ENCODE measurements at places on chromosomes 4 and X.

DNA sequence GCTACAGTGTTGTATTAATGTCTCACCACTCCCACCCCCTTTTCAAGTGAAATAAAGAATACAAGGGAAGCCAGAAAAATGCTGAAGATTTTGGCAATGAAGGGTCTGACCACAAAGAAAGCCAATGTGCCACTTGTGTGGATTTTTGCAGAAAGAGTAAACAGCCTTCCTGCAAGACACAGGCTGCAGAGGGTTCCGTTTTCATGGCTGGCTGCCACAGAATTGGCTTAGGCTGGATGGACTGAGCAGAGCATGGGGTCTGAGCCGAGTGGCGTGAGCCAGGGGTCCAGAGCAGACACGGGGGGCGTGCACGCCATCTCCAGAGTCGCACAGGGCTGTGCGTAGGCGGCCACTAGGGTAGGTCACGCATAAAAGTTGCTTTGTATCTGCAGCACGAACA, 69.2 kb downstream of the MTNR1A start:
- no peak for DNase-seq

GRCh38 chr4:130074096-130074495, 978.1 kb downstream of the C4orf33 start:
- no peak for DNase-seq

DNA sequence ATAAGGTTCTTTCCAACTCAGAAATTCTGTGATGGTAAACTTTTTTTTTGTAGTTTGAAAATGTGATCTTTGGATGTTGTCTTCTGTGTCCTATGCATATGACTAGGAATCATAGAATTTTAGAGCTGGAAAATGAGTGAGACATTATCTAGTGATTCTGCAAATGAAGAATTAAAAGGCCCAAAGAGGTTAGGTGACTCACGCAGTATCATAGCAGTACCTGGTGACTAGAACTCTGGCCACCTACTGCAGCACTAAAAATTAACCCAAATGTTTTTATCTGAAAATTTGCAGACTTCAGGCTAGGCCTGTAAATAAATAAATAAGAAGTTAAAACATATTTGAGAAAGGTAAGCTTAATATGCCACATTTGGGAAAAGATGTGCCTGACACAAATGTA, 52.8 kb downstream of the NFKB1 start:
- no peak for DNase-seq

DNA sequence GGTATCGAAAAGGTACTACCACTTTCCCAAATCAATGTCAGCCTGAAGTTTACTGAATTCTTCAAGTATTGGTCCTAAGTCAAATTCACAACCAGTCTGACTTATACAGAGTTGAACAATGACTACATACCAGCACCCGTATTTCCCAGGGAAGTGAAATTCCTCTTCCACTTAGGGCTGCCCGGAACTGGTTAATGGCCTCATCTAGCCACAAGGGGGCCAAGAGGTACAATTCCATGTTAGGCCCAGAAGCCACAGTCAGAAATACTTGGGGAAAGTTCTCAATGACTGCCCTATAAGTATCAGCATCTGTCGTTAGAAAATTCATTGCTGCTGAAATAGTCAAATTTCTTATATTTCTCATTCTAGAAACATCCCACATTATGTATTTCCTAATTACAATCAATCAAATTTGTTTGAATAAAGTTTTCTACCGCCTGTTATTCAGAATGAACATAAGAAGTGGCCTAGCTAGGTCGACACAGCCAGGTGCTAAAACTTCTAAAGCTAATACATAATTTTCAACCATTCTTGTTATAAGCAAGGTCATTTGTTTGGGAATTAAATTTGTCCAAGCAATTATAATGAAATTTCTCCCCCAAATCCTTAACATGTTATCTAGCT, 5.6 kb upstream of the PCDH7 start:
- DNase-seq = no peak

- DNase-seq = no peak
Observed at GRCh38 chr4:111954550-111954949, 190.7 kb upstream of the FAM241A start.

- DNase-seq = no peak
Observed at GRCh38 chrX:120660637-120661036, 30.8 kb upstream of the C1GALT1C1 start.

- DNase-seq = no peak
Observed at GRCh38 chrX:17968367-17968766, 107.3 kb upstream of the RAI2 start.

DNA sequence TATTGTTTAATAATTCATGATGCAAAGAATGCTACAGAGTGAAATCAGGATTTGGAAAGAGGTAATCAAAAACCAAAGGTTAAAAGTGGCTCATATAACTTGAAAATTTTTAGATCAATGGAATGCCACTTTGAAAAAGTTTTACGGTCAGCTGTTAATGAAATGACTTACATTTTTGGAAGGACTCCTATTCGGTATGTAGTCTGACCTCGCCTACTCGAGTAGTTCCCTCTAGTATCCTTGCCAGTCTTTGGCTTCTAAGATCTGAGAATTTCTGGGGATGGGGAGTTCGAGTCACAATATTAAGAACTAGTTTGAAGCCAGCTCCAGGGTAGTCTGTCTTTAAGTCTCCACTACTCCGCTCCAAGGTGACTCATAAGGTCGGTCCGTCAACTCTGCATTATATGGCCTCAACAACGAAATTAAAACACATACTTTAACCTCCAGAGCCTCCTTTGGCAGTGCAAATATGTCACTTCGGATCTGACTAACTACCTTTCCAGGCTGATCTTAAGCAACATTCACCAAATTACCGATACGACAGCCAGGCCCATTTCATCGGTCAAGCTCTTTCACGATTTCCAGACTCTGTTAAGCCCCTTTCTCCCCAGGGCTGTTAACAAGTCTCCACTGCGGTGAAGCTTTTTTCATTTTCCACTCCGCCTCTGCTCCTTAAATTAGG, 733 bp upstream of the NAA15 start:
- DNase-seq = no peak

- no peak for DNase-seq
Observed at GRCh38 chrX:63929608-63930007, 144.6 kb upstream of the ARHGEF9 start.

DNA sequence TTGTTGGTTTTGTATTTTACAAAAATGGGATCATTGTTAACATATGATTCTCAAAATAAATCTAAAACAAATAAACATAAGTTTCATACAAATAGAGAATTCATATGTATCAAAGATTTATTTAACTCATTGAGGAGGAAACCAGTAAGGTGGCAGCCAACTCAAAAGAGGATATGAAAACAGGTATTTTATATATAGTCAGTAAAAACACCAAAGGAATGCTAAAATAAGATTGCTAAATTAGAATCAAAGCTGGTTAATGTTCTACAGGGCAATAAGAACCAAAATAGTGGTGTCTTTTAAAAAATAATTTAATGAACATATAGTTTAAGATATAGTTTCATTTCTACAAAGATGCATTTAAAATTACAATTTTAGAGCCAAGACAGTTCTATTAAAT, 23.1 kb downstream of the XKRX start:
- no peak for DNase-seq

- DNase-seq = no peak
Observed at GRCh38 chrX:101803451-101803850, 128.4 kb downstream of the ZMAT1 start.

- DNase-seq = no peak
Observed at GRCh38 chrX:111447298-111447697, 35.3 kb upstream of the DCX start.
